NCI-H446 treated with DMSO at 0.1 percent for 48 hours (cell line): ENCODE measurements at places on chromosomes 12 and 14.

GRCh38 chr12:62631471-62632410, 165.1 kb downstream of the MON2 start:
- peak; percentile 72 for DNase-seq

DNA sequence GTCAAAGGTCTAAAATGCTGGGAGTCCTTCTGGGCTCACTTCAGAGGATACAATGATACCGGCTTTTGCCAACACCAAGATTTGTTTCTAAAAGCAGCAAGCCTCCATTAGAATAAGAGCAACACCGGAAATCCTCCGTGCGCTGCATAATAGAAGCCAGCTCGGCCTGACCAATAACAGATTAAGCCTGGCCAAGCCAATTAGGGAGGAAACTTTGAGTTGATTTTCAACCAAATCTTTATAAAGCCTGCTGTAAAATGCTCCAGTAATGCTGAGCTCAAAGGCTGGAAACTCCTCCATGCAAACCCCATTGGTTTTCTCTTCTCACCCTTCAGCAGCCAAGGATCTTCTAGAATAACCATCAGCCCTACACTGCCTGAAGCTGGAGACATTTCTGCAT, 150.1 kb downstream of the NTF3 start:
- no peak for DNase-seq

- DNase-seq, result no peak
Observed at GRCh38 chr12:92158796-92159439, 13.3 kb upstream of the BTG1 start.

GRCh38 chr14:105519946-105520698, 6.3 kb upstream of the TMEM121 start:
- DNase-seq, result no peak

DNA sequence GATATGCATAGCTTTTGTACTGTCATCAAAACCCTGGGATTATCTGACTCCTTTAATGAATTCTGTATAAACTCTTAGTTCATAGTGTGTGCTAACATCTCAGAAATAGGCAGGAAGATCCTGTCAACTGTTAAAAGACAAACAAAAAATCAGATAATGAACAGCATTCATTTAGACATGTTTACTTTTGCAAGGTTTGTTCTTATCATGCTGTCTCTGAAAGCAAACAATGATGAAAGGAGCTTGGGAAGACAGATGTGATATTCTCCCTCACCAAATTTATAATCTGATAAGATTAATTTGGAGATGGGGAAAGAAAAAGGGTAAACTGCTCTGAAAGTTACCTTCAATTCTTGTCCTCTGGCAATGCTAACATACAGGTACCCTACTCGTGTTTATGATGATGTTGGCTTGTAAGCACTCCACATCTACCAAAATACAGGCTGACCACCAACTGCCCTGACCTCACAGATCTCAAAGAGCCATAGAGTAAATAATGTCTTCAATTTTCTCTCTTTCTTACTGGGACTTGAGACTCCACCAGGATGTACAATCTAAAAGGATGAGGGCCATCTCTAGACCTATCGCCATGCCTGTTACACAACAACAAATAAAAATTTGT, 233.8 kb downstream of the SSPN start:
- DNase-seq, result no peak

DNA sequence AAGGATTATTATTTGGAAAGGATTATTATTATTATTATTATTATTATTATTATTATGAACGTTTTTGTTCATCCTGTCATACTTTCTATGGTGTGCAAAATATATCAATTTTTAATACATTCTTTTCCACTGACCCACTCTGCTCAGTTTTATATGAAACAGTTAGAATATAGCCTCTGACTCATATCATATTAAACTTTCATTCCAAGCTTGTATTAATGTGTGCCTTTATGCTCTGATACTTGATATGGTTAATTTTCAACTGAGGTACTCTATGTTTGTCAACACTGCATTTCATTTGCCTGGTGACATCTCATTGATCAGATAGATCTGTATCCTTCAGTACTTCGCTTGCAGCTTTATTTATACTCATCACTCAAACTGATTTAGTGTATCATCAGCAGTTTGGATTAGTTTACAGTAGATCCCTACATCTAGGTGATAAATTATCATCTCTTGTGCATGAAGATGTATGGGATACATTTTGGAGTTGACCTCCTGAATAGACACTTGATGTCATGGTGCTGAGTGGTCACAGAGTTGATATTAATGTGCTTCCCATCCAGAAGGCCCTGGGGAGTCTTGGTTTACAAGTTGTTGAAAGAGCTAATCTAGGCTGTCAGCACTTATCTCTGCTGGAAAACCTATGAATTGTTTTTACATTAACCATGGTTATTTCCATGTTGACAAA, 271.8 kb downstream of the TRHDE start:
- no peak for DNase-seq

- no peak for DNase-seq
Observed at GRCh38 chr12:68980476-68981212, 47.7 kb upstream of the CPM start.

DNA sequence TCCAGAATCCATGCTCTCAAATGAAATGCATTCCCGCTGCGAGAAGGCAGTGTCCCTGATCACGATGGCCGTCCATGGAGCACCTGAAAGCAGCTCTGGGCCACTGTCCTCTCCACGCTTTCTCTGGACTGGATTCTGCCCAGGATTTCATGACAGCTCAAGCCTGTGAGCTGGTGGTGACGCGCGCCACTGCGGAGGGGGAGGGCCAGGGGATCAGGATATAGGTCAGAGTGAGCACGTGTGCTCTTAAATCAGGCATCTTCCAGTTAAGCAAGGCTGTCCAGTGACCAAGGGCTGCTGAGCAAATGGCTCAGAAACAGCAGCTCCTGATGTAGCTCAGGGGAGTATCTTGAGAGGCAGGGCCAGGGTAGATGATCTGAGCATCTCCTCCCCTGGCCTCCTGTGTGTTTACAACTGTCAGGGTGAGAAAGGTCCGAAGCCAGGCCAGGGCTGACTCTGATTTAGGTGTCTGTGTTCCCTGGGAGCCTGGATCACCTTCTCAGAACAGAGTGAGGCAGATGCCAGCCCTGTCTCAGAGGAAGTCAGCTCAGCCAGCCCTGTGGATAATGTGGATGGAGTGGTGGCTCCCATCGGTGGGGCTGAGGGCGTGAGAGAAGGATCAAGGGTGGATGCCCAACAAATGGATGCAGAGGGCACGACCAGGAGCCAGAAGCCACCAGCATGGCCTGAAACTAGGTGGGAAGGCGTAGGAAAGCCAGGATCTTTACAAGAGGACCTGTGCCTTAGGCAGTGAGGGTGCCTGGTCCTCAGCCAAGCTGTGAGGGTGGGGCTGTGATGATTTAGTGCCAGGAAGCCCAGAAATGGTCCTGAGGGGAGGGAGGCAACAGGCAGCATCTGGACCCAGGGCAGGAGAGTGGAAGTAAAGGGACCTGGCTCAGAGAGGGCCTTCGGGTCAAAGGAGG, 55.3 kb downstream of the ELK3 start:
- no peak for DNase-seq

GRCh38 chr12:62668782-62669181, 202.2 kb downstream of the MON2 start:
- no peak for DNase-seq

DNA sequence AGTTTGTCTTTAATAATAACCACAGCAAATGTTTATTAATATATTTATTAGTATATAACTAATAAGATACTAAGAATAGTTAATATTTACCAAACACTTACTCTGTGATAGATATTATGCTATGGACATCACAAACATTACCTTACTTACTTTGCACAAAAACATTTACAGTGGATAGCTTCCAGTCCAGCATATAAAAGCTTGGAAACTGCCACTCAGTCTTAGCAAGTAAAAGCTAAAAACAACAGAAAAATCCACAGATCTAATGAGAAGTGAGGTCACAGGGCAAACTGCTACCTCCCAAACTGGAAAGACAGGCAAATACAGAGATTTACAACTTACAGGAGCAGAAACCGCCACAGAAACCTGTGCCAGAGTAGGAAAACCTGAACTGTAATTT, 99.8 kb downstream of the METTL25 start:
- no peak for DNase-seq

GRCh38 chr12:132269271-132269968, 60.0 kb downstream of the GALNT9 start:
- no peak for DNase-seq

- no peak for DNase-seq
Observed at GRCh38 chr14:74516451-74517160, 23.0 kb downstream of the ISCA2 start.

- peak; percentile 22 for DNase-seq
Observed at GRCh38 chr12:17810399-17810798, 279.6 kb downstream of the RERGL start.

GRCh38 chr12:108254517-108255251, 84.4 kb downstream of the CMKLR1 start:
- no peak for DNase-seq

DNA sequence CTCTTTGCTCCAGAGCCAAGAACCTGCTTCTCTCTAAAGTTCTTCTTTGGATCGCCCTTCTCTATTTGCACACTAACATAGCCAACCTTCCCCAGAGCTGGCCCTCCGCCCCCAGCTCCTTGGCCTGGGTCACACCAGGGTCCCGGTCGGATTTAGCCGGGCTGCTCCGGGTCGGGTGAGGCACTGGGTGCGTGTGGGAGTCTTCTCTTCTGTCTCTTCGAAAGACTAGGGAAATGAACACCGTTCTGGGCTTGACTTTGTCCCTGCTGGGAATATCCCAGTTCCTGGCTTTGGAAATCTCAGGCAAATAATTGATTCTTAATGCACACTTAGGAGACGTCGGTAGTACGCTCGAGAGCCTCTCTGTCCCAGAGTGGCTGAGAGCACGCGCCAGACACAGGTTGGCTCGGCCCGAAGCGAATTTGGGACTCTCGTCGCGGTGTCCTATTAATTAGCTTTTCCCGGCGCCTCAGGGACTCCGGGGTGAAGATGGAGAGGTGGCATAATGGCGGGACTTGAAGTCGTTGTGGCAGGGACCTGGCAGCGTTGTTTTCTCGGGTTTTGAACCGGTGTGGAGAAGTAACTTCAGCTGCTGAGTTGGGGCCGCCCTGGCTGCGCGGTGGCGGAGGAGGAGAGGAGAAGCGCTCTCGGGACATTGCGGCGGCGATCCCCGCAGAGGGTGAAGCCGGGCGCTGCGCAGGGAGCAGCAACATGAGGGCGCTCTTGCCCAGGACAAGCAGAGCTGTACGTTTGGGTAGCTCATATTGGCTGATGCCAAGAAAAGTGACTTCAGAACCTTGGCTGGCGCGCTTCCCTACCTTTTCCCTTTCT, 7.5 kb downstream of the FOXG1 start:
- peak; percentile 96 for DNase-seq

- no peak for DNase-seq
Observed at GRCh38 chr12:3141339-3142321, 64.5 kb downstream of the TSPAN9 start.

DNA sequence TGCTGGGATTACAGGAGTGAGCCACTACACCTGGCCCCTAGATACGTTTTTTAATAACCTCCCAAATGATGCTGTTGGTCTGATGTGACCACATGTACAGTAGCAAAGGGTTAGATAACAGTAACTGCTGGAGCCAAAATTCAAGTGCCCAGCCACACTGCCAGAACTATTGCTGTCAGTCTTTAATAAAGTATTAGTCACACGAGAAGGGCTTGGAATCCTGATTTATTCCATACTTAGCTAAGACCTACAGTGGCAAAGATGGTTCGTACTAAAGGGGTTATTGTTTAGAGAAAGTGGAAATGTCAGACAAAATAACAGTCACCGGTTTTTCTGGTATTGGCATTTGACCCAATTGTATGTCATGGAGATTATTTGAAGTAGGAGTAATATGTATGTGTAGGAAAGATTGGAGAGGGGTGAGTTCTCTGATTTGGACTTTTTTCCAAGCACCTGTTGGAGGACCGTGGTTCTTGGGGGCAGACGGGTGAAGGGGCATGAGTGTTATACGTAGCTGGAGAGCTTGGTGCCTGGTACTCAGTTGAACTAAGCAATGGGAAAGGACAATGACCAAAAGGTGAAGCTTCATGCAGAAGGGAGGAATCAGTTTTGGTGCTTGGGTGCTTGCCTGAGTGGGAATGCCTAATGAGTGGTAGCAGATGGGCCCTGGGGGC, 9.7 kb downstream of the TUBA1C start:
- DNase-seq, result no peak

DNA sequence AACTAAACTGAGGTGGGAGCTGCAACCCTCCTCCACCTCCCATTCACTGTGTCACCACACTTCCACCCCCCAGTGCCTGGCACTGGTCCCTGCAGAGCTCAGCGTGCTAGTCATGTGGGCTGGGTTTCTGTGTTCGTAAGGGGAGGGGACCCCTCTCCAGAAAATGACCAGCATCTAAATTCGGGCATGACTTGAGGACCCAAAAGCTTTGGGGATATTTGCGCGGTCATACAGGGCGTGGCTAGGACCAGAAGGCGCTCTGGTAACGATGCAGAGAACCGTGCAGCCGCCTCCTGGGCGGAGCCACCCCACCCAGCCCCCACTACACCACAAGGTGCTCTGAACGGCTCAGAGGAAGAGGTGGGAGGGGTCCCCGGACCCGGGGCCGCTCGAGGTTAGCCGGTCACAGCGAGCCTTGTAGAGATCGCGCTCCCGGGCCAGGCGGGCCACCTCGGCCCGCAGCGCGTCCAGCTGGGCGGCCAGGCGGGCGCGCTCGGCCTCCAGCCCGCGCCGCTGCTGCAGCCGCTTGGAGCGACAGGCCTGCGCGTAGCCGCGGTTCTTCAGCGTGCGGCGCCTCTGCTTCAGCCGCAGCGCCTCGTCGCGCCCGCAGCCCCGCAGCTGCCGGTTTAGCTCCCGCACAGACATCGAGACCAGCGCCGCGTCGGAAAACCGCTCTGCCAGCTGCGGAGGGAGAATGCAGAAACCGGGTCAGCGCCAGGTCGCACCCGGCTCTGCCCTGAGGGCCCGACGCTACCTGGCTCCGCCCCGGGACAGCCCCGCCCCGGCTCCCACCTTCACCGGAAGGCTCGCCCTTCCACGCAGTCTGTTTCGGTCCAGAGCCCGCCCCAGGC, 9.8 kb downstream of the CPNE6 start:
- DNase-seq, result no peak

DNA sequence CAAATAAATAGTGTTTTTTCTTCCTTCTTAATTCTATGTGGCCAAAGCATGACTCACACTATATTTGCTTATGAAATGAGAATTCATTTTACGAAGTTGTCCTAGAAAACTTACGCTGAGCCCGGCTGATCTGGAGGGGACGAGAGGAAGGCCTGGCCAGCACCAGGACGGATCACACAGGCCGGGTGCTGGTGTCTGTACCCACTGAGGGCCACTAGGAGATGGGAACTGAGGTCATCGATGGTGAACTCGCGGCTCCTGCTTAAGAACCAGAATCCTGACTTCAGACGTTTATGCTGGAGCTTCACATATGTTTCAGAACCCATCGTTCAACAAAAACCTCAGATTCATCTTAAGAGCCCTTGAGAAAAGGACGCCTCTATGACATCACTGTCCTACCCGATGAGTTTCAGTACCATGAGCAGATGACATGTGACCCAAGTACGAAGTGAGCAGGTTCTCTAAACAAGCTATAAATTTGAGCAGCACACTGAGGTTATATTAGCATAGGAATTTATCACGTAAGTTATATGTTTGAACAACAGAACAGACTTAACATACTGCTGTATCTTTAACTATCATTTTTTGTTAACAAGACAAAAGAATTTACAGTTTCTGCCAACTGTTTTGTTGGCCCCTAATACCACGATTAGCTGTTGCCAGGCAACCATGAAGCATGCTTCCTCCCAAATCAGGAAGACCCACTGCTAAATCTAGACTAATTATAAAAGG, 111.9 kb downstream of the FOXN3 start:
- peak; percentile 65 for DNase-seq
